ENCODE measurements at places on chromosomes 12 and 14. TPM values are rescaled to one million over a fixed set of nuclear protein-coding genes. Genes with fewer than 3 reads are reported as not detected.

- DNase-seq: peak; percentile 17
Observed at GRCh38 chr14:53054457-53054856, 98.7 kb downstream of the DDHD1 start.

ACSM4 gene
- total RNA-seq: not detected

GPR137C gene
- 1.6 TPM for total RNA-seq

DNA sequence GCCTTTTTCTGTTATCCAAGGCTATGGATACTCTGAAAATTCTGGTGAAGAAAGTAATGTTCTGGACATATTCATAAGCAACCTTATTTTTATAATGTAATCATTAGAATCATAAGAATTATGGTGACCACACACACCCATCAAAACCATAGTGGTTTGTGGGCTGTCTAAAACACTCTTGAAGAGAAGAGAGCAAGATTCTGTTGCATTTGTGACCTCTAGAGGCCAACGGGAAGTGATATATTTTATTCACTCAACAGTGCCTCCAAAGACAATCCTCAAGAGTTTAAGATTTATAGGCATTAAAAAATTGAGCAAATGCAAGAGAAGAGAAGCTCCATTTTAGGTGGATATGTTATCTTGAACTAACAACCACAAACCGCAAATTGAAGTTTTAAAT, 68.5 kb upstream of the LGR5 start:
- peak; percentile 13 for DNase-seq

DNA sequence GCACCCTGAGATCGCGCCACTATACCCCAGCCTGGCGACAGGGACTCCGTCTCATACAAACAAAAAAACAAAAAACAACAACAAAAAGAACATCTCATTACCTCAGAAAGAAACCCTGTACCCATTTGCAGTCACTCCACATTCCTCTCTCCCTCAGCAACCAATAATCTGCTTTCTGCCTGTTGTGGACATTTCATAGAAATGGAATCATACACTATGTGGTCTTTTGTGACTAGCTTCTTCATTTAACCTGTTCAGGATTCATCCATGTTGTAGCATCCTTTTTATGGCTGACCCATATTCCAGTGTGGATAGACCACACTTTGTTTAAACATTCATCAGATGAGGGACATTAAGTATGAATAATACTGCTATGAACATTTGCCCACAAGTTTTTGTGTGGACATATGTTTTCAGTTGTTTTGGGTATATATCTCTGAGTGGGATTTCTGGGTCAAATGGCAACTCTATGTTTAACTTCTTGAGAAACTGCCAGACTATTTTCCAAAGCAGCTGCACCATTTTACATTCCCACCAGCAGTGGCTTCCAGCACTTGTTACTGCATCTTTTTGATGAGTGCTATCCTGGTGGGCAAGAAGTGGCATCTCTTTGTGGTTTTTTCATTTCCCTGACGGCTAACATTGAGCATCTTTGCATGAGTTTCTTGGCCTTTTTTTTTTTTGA, 5.9 kb upstream of the RCOR1 start:
- peak; percentile 61 for DNase-seq

DNA sequence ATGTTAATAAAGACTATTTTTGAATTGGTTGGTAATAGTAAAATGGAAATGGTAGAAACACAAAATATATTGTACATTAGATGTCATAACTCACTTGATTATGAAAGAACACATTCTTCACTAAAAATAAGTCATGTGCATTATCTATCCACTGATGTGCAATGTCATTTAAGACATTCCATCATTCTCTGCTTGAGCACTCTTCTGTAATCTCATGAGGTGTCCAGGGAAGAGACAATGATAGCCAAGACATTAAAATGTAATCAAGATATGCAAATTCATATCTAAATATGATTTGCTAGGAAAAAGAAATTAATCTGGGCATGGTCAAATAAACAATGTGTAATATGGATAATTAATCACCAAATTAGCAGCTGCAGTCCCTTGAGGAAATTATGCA, 422.5 kb downstream of the BTG1 start:
- DNase-seq: no peak

GPR135 gene
- total RNA-seq: 4.6 TPM

GRCh38 chr12:128250096-128250495, 16.9 kb upstream of the TMEM132C start:
- DNase-seq: no peak

GRCh38 chr12:7114851-7115250, 5.8 kb upstream of the C1RL start:
- DNase-seq: no peak

GRCh38 chr14:50520947-50521815, 11.2 kb downstream of the MAP4K5 start:
- DNase-seq: peak; percentile 53

DNA sequence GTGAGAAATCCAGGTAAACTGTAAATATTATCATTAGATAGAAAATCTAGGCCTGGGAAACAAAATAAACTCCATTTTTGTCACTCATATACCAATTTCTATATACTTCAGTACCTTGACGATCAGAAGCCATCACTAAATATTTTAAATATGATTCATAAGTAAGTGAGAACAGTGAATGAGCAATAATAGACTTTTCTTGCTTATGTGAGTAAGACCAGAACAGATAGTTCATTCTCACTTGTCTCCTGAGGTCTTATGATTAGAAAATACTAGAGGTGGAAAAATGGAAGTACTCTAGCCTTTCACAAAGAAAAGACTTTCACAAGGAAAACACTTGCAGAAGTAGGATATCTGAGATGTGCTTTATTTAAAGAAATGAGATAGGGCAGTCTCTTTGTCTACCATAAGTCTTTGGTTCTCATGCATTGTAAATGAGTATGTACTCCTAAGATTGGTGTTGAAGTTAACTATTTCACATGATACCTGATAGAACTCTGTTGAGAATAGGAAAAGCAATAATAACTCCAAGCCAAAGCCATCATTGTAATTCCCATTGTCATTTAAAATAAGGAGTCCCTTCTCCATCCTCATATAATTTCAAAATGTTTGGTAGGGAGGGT, 10.1 kb upstream of the SMCO3 start:
- DNase-seq: no peak

DNA sequence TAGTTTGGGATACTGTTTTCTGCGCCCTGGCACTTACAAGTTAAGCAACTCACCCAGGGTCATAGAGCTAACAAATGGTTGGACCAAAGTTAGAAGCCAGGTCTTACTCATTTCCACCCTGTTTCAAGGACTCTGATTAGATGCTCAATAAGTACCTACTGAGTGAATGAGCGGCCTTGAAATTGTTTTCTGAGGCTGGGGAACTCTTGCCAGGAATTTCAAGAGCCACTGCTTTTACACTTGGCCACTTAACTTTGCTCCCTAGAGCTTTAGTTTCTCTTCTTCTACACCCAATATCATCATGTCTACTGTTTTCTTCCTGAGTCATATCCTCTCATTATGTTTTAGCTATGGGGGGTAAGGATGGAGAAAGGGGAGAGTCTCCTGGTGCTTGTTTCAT, 431.6 kb downstream of the ZFP36L1 start:
- DNase-seq: no peak

KRT1 gene
- not detected for total RNA-seq

DNA sequence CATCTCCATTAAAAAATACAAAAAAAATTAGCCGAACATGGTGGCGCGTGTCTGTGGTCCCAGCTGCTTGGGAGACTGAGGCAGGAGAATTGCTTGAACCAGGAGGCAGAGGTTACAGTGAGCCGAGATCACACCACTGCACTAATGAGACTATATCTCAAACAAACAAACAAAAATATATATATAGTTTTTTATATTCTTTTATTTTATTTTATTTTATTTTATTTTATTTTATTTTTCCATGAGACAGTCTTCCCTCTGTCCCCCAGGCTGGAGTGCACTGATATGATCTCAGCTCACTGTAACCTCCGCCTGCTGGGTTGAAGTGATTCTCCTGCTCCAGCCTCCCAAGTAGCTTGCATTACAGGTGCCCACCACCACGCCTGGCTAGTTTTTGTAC, 79.5 kb downstream of the IRF2BPL start:
- DNase-seq: no peak

- DNase-seq: peak; percentile 48
Observed at GRCh38 chr12:51393676-51394545, 2.7 kb upstream of the GALNT6 start.

LALBA gene
- not detected for total RNA-seq

GRCh38 chr14:63951021-63951420, 98.2 kb downstream of the SYNE2 start:
- no peak for DNase-seq

DNA sequence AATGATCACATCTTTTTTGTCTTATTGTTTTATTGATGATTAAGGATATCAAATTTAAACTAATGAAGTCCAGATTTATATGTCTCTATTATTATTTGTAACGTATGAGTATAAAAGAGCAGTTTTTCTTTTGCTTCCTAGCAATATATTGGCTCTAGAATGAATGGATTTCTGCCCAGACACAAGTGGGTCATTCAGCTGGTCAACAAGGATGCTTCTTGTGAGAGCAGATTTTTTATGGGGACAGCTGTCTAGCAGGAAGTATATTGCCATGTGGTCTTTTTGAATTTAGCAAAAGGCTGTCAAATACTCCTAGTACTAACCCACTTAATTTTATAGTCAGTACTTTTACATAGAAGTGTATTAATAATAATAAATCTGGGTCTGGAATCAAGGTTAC, 1071.1 kb upstream of the FLRT2 start:
- DNase-seq: no peak

DNA sequence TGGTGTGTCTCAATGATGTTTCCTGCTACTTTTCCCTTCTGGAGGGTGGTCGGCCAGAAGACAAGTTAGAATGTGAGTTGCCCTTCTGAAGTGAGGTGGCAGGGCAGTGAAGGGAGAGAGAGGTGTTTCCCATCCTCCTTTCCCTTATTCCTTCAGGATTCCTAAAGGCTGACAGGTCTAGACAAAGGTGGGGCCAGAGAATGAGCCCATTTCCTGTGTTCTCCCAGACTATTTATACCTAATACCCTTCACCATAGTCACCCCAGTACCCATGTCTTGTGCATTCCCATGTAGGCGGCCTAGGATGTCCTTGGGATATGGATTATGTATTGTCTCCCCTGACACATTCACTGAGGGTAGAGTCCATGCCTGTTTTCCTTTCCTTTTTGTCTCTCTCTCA, 7.0 kb downstream of the DGKA start:
- no peak for DNase-seq

GRCh38 chr12:9751204-9752144, 9.2 kb downstream of the CD69 start:
- peak; percentile 34 for DNase-seq

DNA sequence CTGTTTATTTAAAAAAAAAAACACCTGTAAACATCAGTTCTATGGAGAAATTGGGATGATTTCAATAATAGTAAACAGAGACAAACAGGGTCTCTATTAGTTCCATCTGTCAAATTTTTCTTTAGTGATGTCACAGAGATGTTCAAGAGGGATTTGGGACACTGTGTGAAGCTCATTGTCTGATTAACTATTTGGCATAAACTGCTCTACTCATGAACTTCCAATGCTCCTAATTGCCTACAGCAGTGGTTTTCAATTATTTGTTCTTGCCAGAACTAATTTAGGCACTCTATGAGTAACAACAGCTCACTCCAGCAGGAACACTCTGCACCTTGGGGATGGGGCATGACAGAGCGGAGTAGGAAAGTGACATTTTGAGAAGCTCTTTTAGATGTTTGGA, 250.1 kb upstream of the PRKD1 start:
- no peak for DNase-seq

- DNase-seq: no peak
Observed at GRCh38 chr14:56118611-56119181, 485 bp downstream of the PELI2 start.

All from myocyte (in vitro differentiated cells).